Activated effector memory CD4-positive, alpha-beta T cell treated with Interleukin-2 at 50 U/mL for 16 hours (primary cell): ENCODE measurements at places on chromosomes 12 and 14.

DNA sequence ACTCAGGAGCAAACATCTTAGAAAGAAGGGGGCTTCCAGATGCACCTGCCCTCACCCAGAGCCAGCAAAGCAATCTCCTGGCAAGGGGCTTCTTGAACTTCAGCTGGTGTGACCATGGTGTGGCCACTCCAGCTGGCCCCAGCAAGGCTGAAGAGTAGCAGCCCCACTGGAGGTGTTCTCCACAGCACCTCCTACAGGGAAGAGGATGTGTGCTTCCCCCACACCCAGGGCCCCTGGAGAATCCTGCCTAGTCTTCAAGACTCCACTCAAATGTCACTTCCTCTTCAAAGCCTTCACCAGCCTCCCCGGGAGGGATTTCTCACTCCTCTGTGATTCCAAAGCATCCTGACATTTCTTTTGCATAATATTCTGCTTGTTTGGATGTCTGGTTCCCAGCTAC, 8.5 kb downstream of the RAB15 start:
- DNase-seq = no peak

DNA sequence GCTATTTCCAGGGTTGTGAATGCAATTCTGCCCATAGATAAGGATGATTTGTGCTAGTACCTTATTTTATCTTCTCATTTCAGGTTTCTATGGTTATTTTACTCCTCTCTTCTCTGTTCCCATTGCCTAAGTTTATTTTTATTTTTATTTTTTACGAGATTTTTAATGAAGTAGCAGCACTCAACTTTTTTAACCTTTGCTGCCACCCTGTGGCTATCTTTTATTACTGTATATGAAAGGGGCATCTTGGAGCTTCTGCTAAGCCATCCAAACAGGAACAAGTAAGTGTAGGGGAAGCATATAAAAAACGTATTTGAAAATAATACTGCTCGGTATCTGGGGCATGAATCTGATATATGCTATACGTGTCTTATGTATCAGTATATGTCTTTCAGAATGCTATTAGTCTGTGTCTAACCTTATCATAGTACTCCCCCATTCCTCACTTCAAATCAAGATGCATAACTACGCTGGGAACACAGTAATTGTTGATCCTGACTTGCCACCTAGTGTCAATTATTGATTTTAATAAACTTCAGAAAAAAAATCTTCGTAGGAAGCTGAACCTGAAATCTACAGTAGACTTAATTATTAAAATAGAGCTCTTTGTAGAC, 60.3 kb downstream of the KLRG1 start:
- no peak for DNase-seq

DNA sequence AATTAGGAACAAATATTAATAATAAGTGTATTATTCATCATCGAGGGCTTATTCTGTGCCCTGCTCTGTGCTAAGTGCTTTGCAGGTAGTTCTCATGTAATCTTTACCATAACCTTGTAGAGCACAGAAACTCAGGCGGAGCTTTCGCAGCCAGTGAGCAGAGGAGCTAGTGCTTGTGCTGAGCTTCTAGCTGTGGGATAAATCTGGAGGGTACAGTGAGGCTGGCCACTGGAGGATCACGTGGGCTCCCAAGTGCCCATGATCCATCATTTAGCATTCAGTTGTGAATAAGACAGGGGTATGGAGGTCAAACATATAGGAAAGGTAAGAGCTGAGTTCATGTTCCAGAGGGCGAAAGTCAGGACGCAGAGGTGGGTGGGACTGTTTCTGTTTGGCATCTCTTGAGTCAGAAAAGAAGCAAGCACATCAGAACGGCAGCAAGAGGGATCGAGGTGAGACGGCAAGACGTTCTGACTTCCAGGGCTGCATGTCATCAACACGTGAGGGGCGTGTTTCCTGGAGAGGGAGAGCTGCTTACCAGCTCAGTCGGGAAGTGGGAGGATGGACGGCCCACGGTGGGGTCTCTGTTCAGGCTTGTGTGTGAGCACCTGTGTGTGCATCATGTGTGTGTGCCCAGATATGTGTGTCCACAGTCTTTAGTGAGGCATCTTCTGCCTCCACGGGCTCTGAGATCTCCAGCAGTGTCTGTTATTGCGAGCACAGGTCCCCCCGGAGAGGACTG, 16.8 kb upstream of the KRT80 start:
- DNase-seq = no peak

GRCh38 chr12:113422886-113423669, 898 bp downstream of the SDSL start:
- no peak for DNase-seq

- no peak for DNase-seq
These were observed 71.3 kb downstream of the CLMN start for GRCh38 chr14:95248432-95248831.

DNA sequence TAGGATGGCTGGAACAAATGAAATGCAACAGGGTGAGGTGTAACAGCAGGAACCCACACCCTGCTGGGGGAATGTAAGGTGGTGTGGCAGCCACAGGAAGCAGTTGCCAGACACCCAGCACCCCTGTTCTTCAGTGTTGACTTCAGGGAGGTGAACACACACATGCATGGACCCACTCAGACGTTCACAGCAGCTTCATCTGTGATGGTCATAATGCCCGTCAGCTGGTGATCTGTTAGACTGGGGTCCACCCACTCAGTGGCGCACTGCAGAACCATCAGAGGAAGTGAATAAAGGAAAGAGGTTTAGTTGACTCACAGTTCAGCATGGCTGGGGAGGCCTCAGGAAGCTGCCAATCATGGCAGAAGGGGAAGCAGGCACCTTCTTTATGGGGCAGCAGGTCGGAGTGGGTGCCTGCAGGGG, 22.7 kb upstream of the TEX22 start:
- DNase-seq = no peak

DNA sequence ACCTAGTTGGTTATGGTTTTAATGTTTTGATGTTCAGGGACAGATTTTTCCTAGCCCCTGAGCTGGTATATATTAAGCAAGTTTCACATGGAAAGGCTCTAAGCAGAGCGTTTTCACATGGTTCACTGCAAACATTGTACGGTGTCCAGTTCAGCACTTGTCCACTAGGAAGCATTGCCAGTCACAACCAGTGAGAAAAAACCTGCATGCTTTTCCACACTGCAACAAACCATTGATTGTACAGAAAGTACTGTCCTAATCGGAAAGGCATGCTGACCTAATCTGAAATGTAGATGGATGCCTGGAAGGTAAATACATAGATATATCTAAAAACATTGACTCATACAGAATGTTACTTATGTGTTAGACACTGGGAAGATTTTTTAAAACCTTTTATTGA, 25.0 kb upstream of the NPAS3 start:
- DNase-seq = no peak

DNA sequence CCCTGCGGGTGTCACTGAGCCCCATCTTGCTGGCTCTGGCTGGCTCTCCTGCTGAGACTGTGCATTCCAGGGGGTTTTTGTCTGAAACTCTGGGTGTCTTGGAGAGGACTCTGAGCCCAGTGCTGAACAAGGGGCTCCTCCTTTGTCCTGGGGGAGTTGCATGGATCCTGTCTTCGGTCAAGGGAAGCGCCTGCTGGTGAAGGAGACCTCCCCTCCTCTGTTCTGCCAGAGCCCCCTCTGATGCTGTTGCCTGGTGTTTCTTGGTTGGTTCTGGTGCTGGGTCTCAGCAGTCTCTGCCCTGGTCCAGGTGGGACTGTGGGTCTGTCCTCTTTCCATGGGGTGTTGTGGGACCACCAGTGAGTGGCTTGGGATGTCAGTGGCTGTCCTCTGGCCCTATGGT, 380.9 kb downstream of the TMEM121 start:
- DNase-seq = no peak

- DNase-seq = no peak
These were observed 31.5 kb upstream of the FGF6 start for GRCh38 chr12:4477129-4477528.
